ENCODE measurements at places on chromosomes 1 and 21.

DNA sequence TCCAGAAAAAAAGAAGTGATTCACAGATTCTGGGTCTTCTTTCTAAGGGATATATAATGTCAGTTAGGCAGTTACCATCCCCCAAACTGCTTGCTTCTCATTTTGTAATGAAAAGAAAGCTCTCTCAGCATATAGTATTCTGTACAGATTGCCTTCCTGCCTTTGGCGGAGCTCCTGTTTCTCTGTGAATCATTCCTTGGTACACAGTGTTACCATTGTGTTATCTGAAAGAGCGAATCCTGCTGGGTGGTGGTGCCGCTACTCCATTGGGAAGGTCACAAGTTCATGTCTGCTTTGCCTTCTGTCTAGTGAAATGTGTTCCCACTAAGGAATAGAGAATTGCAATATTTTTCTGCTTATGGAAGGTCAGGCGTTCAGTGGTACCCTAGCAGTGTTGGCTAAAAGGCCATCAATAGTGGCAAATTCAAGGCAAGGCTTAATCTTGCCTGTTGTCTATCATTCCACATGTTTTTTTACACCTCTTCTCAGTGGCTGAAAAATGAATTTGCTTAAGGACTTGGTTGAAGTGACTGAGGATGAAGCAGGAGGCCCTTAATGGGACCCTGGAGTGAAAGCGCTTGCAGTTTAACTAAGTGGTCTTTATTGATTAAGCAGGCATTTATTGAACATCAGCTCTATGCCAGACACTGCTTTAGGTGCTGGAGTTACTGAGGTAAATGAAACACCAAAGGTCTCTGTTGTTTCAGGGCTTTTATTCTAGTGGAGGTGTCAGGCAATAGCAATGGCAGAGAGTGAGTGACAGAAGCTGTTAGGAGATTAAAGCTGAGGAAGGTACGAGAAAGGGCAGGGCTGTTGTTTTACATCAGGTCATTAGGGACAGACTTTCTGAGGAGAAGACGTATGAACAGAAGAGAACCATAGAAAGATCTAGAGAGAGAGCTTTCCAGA lies 186.7 kb downstream of the PDE4B start:
- DNase-seq: no peak

DNA sequence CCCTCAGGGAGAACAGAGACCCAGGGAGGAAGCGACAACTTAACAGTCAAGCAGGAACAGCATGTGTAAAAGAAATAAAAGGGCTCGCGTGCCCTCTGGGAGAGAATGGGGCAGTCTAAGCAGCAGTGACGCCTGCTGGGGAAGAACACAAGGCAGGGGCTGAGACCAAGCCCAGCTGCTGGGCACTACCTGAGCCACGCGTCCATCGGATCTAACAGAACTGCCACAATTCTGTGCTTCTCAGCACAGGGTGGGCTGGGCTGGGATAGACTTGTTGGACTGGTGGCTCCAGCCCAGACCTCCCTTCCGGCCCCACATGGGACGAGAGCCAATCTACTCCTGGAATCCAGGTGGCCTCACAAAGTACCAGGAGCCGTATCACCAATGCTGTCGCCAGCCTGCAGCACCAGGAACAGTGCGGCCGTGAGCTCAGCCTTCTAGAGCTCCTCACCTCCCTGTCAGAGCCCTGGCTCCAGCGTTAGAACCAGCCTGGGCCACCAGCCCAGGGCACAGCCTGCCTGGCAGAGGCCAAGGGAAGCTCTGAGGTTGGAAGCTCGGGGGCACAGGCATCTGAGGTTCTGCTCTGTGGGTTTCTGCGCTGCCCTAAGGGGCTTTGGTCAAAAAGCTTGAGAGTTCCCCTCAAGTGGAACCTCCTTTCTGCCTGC lies 7.4 kb downstream of the LRRC47 start:
- DNase-seq: no peak

- peak; percentile 62 for DNase-seq
These were observed 23.2 kb upstream of the PCBP3 start for GRCh38 chr21:45620201-45620923.

DNA sequence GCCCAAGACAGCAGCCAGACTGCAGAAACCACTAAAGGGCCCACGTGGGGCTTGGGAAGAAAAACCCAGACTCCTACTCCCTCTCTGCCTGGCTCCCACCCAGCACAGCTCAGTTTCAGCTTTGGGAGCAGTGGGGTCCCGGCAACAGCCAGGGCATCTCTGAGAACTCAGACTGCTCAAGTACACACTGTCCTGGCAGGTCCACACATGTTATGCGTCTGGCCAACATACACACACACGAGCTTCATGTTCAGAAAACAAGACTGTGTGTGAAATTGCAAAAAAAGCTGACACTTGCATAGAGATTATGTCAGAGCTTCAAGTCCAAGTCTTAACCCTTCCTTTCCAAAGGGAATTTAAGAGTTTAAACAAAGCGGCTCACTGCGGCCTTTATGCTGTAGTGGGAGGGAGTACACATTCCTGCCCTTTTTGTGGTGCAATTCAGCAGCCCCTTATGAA lies 136.6 kb upstream of the CD34 start:
- no peak for DNase-seq

DNA sequence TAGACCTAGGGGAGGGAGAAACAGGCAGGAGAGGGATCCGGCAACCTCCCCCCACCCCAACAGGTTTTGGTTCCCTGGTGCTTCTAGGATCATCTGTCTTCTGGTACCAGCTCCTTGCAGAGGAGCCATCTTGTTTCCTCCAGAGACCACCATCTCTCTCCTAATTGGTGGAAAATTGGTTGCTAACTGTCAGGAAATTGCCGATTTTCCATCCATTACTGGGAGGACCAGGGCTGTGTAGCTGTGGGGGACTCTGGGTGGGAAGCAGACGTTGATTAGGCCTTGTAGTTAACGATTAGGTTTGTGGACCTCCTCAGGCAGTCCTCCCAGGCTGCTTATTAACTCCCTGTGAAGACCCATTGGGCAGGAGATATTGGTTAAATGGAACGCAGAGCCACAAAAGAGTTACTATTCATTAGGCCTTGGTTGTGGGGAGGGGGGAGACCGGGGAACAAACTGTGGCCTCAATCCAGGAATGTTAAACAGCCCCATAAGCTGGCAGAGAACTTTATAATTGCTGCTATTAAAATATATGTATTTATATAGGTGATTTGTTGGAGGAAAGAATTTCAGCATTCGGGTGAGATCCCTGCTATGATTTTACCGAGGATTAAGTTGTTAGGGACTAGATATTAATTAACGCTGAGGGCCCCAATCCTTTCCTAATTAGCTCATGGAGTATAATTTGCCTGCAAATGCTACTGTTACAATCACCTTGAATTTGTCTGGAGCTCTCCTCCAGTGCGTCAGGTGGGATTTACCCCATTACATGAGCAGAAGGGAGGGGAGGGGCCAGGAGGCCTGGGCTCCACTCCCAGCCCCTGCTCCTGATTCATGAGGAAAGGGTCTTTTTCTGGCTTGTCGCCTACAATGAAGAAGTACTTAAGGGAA lies 61.2 kb upstream of the TRABD2B start:
- peak; percentile 4 for DNase-seq

DNA sequence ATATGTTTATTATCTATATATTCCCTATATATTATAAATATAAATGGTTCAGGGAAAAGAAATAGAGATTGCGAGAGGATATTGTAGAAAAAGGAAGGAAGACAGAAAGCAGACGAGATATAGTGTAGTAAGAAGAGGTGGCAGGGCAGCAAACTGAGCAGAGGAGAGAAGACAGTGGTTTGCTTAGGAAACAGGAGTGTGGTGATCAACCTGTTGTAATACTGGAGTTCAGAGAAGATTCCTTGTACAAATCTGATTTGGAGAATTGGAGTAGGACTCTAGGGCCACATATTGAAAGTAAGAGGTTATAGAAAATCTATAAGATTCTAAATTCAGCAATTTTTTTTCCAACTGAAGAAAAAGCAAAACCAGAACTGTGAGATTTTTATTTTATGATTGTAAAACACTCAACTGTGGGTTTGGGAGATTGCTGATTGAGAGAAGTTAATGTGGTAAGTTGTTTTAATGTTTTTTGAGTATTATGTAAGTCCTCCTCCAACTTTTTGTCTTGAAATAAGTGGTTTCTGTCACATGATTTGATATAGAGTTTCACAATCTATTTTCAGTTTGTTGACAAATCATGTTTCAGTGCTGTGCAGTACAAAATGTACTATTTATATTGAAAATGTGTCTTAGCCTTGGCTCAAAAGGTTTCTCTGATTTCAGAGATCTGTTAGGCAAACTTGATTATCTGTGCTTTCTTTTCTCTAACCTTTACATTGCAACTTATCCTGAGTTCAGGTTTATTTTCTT lies 9.6 kb upstream of the AMY2B start:
- DNase-seq: no peak

DNA sequence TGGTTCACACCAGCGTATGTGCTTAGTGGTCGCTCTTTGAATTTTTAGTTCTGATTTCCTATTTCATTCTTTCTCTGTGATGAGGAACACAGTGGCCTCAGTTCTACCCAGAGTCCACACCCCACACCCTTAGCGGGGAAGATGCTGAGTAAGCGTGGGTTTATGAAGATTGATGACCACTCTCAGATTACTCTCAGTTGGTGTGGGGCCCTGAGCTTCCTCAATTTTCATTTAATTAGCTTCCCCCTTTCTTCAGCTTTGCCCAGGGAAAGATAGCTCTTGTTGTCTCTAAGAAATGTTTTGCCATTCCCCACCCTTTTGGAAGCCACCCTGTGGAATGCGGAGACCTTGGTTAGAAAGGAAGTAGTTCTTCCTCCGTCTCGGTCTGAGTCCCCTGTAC lies 299.9 kb upstream of the PROX1 start:
- DNase-seq: peak; percentile 41

- no peak for DNase-seq
These were observed 4.3 kb upstream of the FGGY start for GRCh38 chr1:59292562-59292961.

DNA sequence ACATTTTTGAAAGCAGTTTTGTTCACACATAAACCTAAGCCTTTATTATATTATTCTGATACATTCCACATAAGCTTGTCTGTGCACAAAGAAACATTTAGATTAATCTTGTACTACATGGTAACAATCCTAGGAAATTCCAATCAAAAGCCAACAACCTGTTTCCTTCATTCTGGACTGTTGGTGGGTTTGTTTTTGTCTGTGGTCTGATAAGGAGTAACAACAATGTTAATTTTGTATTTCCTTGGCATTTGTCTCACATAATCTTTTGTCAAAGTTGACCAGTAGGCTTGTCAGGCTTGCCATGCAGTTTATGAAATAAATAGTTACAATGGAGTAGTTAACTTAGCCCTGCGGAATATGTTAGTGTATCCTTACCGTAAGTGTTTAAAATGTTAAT lies 183.3 kb downstream of the DHRS3 start:
- no peak for DNase-seq

DNA sequence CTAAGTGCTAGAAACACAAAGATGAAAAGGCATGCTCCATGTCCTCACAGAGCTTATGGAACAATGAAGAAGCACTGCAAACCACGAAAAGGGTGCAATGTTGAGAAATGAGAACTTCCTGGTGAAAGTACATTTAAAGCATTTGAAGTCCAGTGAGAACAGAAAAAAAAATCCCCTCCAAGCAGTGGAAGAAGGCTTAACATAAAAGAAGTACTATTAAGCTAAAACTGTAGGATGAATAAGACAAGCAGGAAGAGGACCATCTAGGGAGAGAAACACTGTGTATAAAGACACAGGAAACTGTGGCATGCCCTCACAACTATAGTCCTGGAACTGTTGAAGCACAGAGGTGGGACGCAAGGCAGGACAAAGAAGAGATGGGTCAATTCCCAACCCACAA lies 10.0 kb downstream of the TP53BP2 start:
- DNase-seq: no peak

DNA sequence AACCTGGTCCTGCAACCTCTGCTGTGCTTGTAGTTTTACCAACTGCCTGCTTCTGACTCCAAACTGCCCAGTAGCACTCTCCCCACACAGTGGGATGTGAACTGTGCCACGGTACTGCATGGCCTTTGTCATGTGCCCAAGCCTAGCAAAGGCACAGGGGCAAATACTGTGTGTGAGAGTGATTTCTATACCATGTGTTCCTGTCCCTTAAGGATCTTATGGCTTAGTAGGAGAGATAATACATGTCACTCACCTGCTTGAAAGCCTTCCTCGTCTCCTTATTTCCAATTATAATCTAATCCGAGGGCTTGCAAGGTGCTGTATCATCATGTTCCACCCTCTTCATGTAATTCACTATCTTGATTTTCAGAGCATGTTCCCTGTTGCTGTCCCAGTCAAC lies 51.3 kb downstream of the UBE4B start:
- no peak for DNase-seq

GRCh38 chr21:41213021-41213420 lies 45.1 kb downstream of the BACE2 start:
- DNase-seq: no peak

- DNase-seq: no peak
These were observed 35.7 kb upstream of the MAGOH start for GRCh38 chr1:53274026-53274425.

DNA sequence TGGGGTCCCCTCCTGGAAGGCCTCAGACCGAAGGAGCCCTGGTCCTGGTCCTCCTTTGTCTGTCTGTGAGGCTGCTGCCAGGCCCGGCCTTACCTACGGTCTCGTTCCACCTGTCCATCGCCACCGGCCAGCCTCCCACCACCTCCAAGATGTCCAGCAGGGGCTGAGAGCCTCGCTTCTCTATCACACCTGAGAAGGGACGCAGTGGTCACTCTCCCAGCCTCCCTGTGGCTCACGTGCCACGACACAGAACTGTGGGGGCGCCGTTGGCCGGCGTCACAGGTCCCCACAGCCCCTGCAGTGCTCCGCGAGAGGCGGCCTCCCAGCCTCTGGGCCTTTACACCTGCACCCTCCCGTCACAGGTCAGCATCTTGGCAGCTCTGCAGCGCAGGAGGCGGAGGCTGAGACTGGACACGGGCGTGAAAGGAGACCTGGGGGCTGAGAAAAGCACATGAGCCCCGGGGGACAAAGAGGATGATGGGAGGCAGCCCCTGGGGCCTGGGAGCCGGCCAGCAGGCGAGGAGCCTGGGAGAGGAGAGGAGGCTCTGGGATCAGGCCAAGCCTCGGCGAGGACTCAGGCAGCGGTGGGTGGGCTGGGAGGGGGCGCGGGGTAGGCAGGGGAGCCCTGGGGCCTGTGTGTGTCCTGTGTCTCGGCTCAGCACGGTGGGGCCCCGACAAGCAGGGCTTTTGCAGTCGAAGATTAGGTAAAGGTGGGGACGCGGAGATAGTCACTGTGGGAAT lies 20.5 kb downstream of the PRXL2B start:
- no peak for DNase-seq

DNA sequence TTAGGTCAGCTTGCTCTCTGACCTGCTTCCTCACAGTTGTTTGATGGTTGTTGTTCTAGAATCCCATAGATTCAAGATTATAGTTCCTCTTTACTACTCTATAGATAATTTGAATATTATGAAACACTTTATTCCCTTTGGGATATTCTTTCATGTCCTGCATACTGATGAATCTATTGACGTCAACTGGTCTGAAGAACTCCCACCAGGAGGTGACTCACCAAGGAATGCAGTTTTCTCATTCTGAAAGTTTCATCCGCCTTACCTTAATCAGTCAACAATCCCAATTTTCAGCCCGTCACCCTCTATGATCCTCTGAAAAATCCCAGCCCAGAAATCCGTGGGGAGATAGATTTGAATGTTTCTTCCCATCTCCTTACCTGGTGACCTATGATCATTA lies 834.1 kb upstream of the PRMT6 start:
- DNase-seq: no peak
